Left ventricle myocardium inferior (tissue), 1 donor: ENCODE measurements at places on chromosomes 12 and 14. TPM values are rescaled to one million over a fixed set of nuclear protein-coding genes. Genes with fewer than 3 reads are reported as not detected.

GRCh38 chr14:61403411-61403810, 82.0 kb downstream of the PRKCH start:
- no peak for DNase-seq

DNA sequence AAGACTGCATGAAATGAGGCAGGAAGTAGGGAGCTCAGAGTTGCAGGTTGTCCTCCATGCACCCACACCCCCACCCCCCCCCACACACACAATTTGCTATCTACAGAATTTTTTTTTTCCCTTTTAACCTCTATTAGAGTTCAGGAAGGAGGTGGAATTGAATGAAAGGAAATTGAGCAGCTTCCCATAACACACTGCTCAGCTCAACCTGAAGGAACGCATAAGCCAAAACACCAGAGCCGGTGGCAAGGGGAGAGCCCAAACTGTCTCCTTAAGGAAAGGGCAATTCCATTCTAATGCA, 74.1 kb downstream of the NUAK1 start:
- DNase-seq, result no peak

GRCh38 chr14:95408731-95409476, 89.2 kb upstream of the CLMN start:
- no peak for DNase-seq

Gene IL26
- total RNA-seq, result not detected

Gene TAS2R9
- total RNA-seq, result not detected

DNA sequence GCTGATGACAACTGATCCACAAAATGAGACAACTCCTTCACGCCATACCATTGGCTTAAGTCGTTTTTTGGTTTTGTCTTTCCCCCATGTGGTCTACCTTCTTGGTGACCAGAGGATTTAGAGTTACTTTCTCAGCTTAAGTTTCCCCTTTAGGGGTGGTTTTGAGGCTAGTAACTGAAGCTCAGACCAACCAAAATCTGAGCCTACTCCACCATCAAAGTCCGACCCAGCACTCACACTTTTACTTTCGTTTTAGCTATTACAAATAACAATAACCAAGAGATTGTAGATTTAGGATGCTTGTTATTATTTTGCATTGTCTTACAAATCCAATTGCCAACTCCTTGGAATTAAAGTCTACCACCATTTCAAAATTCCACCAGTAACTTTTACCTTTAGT, 130.6 kb upstream of the MDM1 start:
- DNase-seq, result no peak

Gene ESPL1
- 0.36 TPM for total RNA-seq

DNA sequence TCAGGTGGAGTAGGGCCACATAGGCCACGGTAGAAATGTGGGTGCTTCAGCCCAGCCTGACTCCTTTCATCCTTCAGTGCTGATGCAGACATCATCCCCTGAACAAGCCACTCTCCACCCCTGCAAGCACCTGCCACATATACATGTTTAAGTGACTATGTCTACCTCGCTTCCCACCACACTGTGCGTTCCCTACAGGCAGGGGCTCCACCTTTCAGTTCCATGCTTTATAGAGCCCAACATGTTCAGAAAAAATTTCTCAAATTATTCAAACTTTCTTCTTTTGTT, 11.6 kb downstream of the SLC7A7 start:
- DNase-seq, result no peak

Gene FAIM2
- total RNA-seq, result 7.4 TPM

Gene MYRFL
- 0.14 TPM for total RNA-seq

Gene MYF6
- total RNA-seq, result not detected
